ENCODE measurements at places on chromosomes 6 and 20.
A peak's percentile ranks its signal among the peaks of the same experiment; 100 is the strongest.

DNA sequence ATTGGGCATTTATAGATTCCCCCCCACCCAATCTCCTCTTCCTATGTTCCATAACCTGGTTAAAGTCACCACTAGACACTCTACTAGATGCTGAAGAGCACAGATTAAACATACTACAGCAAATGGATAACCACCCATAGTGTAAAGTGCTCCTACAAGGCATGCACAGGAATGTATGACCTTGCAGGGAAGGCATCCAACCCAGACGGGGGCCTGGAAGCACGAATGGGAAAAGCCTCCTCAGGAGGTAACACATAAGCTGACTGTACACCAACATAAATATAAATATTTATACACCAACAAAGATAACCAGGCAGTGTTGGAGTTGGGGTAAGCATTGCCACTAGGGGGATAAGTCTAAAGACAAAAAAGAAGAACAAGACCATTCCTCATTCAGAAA is 691.7 kb downstream of the GRIK2 start:
- peak; percentile 23 for DNase-seq

DNA sequence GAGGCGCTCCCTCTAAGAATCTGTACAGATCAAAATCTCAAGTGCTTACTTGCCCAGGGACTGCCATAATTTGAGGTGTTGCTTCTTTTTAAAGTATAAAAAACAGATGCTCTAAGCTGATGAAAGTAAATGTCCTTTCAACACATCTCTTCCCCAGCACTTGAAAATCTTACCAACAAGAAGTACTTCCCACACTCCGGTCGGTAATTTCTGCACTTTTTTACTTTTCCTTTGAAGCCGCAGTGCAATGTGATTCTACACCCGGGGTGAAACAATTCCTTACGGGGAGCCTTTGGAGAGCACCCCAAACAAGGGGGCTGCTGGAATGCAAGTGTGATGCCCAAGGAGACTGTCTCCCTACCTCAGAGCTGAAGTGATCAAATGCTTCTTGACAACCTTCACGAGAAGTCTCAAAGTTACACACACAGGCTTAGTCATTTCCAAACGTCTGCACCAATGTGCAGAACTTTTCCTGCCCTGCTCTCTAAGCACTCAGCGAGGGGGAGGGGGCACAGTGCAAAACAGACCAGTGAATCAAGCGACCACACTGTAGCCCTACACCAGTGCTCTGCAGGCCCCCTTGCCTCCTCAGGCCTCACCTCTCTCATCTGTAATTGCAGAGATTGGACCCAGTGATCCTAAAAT is 56.7 kb downstream of the ATXN1 start:
- DNase-seq: peak; percentile 72

DNA sequence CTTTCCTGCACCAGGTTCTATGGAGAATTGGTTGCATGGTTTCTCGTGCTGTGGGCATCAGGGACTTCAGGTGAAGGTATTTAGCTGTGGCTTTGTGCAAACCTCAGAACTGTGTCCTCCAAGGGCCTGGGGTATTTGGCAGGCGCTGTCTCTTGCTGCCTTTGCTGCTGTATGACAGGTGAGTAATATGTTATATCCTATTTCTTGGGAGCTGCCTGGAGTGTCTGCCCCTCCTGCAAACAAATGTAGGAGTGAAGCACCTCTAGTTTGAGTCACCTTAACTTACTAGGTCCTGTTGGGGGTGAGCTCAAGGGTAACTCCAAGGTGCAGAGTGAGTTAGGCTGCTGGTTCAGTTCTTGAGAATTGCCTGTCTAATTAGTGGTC is 177.7 kb upstream of the RNF24 start:
- no peak for DNase-seq

GRCh38 chr20:646868-647233 is 6.1 kb downstream of the SRXN1 start:
- DNase-seq: no peak

GRCh38 chr6:63744810-63745209 is 109.2 kb downstream of the PHF3 start:
- DNase-seq: no peak

- DNase-seq: no peak
Measured at GRCh38 chr20:53838311-53838868, 232.0 kb downstream of the BCAS1 start.

GRCh38 chr20:32234135-32234808 is 26.6 kb downstream of the POFUT1 start:
- DNase-seq: no peak

DNA sequence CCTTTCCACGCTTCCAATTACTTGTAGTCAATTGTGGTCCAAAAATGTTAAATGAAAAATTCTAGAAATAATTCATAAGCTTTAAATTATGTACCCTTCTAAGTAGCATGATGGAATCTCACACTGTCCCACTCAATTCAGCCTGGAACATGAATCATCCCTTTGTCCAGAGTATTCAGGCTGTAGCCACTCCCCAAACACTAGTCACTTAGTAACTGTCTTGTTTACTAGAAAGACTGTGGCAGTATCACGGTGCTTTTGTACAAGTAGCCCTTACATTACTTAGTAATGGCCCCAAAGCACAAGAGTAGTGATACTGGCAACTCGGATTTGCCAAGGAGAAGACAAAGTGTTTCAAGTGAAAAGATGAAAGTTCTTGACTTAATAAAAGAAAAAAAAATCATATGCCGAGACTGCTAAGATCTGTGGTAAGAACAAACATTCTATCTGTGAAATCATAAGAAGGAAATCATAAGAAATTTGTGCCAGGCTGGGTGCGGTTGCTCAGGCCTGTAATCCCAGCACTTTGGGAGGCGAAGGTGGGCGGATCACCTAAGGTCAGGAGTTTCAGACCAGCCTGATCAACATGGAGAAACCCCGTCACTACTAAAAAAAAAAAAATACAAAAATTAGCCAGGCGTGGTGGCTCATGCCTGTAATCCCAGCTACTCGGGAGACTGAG is 168.5 kb upstream of the SIM1 start:
- peak; percentile 77 for DNase-seq

DNA sequence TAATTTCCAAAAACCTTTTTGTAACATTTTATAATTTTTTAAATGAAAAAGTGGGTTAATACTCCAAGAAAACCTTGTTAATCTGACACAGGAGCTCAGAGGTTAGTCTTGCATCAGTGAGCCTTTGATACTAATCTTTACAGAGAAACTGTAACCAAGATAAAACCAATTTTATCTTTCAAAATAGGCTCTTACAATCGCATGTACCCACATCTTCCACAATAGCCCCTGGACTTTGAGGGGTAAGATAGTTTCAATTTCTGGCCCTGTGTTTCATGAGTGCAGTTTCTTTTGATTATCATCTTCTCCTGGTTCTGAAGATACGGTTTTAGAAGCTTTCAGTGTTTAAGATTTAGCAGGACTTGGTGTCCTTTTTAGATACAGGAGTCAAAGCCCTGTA is 34.5 kb upstream of the MAS1L start:
- no peak for DNase-seq

- peak; percentile 53 for DNase-seq
Measured at GRCh38 chr6:40599555-40599954, 12.4 kb upstream of the LRFN2 start.

GRCh38 chr6:130138116-130138908 is 84.4 kb downstream of the SAMD3 start:
- no peak for DNase-seq

DNA sequence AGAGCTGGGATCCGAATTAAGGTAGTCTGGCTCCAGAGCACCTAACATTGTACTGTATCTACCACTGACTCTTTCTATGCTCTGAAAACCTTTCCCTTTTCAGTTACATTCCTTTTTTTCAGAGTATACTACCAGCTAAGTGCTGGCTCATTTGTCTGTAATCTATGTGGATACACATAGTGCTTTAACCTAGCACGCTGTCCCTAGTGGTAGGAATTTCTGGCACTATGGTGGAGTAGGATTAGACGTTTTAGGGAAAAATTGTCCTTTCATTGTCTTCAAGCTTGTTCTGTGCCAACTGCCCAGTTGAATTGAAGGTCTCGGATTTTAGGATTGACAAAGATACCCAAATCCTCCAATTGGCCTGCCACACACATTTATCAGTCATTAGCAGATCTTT is 259.1 kb upstream of the FERMT1 start:
- DNase-seq: peak; percentile 49

DNA sequence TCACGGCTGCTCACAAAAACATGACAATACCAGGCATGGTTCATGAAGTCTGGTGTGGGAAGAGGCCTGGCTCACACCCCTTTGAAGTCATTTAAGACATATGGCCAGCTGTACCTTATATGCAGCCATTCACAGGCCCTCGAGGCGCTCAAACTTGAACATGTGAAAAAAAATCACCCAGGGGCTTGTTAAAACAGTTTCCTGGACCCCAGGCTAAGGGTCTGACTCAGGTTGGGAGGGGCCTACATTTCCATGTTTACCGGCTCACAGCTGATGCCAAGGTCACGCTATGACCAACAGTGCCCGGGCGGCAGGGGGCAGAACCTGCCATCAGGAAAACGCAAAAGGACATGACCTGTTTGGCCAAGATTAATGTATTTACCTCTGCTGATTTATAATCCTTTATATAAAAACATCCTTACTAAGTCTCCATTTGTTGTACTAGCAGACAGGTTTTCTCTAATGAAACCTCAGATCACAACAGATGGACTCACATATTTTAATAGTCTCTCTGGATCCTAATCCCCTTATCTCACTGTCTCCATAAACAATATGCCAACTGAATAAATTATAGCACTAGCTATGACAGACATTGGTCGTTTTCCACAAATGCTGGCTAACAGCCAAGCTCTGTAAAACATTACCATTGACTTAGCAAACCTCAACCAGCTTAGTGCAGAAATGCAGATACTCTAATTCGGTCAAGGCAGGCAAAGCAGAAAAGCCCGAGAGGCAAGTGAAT is 19.9 kb downstream of the EZR start:
- peak; percentile 87 for DNase-seq

DNA sequence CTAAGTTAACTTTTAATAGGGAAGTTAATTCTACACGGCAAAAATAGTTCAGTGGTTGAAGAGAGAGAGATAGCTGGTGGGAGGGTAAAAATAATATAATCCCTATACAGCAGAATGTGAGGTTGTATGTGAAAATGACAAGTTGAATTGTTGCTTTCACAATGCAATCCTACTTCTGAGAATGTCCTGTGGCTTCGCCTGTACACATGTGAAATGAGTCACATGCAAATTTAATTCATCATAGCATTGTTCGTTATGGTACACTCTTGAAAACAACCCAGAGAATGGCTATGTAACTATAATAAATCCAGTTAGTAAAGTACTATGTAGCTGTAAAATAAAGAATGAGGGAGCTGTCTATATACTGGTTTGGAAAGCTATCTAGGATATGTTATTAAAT is 46.0 kb upstream of the HINT3 start:
- peak; percentile 55 for DNase-seq

DNA sequence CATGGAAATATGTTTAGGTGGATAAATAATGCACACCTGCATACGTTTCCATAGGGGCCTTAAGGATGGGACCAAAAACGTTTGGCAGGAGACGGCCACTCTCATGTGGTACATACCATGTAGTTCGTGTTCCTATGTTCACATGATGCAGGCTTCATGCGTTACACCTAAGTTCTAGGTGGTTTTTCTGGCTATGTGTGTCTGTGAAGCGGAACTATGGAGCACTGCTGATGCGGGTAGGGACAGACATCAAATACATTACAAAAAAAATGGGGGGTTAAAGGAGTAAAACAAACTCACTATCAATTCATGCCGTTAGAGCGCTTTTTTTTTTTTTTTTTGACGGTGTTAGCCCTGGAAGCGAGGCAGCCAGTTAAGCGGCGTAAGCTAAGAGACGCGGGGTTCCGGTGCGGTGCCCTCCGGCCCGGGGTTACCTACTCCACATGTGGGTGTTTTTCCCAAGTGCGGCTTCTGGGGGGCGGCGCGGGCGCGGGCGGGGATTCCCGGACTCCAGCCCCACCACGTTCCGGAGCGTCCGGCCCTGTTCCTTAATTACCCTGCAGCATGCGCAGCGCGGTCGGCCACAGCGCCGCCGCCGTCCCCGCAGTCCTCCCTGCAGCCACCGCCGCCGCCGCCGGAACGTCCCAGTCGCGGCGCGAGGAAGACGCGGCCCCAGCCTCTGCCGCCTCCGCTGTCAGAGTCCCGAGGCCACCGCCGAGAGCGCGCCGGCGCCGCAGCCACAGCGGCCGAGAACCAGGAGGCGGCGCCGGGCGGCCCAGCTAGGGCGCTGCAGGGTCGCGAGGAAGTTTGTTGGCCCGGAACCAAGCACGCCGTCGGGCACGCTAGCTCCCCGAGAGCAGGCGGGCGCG is 648 bp downstream of the COL19A1 start:
- peak; percentile 75 for DNase-seq

GRCh38 chr6:137805622-137806021 is 61.4 kb upstream of the TNFAIP3 start:
- no peak for DNase-seq

GRCh38 chr6:1334684-1335083 is 22.8 kb downstream of the FOXQ1 start:
- no peak for DNase-seq

DNA sequence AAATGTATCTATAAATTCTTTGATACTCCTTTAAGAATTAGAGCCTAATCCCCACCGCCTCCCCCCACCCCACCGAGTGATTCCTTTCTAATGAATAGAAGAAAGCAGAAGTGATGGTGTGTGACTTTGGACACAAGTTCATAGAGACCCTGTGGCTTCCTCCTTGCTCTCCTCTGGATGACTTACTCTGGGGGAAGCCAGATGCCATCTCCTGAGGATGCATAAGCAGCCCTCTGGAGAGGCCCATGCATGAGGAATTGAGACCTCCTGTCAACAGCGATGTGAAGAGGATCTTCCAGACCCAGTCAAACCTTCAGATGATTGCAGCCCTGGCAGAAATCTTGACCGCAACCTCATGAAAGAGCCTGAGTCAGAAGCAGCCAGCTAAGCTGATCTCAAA is 21.1 kb downstream of the AHCY start:
- DNase-seq: no peak

DNA sequence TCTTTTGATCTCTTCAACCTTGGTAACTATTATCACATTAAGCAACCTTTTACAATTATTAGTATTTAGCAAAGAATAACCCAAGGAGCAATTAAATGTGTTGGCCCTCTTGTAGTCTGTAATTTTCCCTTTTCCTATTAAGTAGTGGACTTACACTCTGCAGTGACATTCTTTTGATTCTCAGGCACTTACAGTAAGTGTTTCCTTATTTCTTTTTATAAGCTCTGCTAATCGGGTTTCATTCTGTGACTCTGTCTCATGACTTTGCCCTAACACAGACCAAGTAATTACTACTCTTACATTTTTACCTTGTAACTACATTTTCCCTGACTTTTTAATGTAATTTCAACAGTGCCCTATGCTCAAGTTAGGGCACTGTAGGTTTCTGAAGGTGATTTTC is 104.0 kb upstream of the EPHA7 start:
- no peak for DNase-seq

DNA sequence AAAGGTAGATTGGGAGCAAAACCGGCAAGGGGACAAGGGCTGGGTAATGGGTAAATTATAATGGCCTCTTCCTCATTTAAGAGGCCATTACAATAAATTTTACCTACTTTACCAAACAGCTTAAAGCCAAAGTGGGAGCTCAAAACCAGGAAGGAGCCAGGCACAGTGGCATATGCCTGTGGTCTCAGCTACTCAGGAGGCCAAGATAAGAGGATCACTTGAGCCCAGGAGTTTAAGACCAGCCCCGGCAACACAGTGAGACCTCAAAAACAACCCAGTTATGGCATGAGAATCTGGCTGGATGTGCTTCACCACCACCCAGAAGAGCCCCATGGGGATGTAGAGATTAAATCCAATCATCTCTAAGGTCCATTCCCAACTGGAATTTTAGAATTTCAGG is 52.9 kb upstream of the TAF8 start:
- DNase-seq: no peak

GRCh38 chr20:3973705-3974104 is 41.7 kb downstream of the RNF24 start:
- no peak for DNase-seq

Data from astrocyte of the hippocampus (primary cell).